GF-D8 (cell line): ENCODE measurements at places on chromosomes 11 and 22.

- DNase-seq = no peak
Observed at GRCh38 chr11:577611-577894, 1.3 kb downstream of the PHRF1 start.

DNA sequence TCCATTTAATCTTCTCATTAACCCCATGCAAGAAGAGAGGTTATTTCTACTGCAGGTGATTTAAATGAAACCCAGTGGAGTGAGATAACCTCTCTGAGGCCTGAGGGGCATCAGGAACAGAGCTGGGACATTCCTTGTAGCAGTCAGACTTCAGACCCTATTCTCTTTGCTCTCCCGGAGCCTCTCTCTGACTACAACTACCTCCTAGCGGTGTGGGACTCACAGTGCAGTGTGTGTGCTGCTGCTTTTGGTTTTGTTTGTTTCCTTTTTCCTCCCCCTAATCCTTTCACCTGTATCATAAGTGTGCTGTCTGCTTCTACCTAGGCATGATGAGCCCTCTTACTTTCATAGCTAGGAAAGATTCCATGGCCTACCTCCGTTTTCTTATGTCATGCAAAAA lies 769.6 kb downstream of the NTM start:
- DNase-seq = no peak

GRCh38 chr22:47918276-47918921 lies 1155.9 kb downstream of the TBC1D22A start:
- no peak for DNase-seq

GRCh38 chr11:35632301-35632700 lies 14.0 kb downstream of the FJX1 start:
- no peak for DNase-seq

DNA sequence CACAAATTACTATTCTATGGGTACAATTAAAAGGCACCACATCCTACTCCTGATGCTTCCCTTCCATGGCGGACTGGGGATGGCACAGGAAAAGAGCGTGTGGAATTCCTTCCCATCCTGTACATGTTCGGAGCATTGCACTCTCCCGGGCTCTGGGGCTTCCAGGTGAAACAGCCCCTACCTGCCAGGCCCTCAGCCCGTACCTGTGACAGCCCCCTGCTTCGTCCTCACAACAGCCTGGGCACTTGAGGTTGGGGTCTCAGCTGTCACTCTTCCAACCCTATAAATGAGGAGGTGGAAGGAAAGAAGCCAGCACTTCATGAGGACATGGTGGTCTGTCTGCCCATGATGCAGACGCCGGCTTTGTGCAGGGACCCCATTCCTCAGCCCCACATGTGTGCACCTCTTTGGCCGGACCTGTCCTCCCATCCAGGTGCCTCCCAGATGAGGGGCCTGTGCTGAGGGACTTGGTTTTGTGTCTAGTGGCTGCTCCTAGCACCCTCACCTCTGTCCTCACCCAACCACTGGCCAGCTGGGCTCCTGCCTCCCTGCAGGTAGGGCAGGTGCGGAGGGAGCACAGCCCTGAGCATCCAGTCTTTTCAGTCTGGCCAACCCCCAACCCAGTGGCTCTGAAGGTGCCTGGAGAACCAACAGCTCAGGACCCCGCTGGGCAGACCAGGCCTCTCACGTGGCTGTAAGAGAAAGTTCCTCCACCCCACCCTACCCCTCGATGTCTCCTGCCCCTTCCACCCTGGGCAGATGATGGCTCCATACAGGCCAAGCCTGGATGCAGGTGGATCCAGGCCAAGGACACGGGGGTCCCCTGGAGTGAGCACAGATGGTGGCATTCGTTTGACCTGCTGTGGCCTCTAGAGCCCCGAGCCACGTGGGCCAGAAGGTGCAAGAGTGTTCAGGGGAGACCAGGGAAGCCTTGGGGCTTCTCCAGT lies 23.4 kb upstream of the WNT7B start:
- no peak for DNase-seq

- DNase-seq = no peak
Observed at GRCh38 chr11:128246364-128246801, 341.0 kb downstream of the ETS1 start.

DNA sequence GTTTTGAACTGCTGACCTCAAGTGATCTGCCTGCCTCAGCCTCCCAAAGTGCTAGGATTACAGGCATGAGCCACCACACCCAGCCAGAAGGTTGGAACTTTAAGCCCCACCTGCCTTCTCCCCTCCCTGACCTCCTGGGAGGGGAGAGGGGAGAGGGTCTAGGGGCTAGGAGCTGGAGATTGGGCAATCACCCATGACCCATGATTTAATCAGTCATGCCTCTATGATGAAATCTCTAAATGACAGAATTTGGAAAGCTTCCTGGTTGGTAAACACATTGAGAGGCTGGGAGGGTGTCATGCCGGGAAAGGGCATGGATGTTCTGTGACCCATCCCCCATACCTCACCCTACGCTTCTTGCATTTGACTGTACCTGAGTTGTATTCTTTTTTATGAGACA lies 17.1 kb upstream of the TFIP11 start:
- DNase-seq = peak; percentile 17

- DNase-seq = no peak
Observed at GRCh38 chr11:103683576-103683975, 352.9 kb upstream of the DDI1 start.

- no peak for DNase-seq
Observed at GRCh38 chr22:49473286-49473685, 354.4 kb downstream of the BRD1 start.

GRCh38 chr11:122032317-122032716 lies 83.7 kb downstream of the BLID start:
- DNase-seq = no peak

- no peak for DNase-seq
Observed at GRCh38 chr11:96960476-96960875, 570.7 kb downstream of the JRKL start.

- peak; percentile 96 for DNase-seq
Observed at GRCh38 chr11:126280595-126280994, 2.3 kb upstream of the TIRAP start.

DNA sequence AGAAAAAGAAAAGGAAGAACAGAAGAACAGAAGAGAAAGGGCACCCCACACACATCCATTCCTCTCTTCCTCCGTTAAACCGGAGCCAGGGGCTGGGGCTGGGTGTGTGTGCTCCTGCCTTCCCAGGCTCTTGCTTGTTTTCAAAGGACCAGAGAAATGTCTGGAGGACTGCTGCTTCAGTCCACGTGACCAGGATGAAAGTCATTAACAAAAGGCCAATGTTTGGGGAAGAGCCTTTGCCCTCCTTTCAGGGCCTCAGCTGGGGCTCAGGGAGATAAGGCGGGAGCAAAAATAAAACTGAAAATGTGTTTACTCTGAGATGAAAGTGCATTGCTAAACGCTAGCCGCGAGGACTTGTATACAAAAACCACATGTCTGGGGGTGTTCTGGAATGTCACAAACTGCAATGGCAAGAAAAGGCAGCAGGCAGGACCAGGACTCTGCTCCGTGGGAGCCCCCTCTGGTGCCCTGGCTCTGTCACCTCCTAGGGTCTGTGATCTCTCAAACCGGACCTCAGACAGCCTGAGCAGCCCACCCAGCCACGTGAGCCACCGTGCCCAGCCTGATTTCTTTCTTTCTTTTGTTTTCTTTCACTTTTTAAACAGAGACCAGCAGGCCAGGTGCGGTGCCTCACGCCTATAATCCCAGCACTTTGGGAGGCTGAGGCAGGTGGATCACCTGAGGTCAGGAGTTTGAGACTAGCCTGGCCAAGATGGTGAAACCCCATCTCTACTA lies 31.6 kb upstream of the MYH9 start:
- DNase-seq = no peak

DNA sequence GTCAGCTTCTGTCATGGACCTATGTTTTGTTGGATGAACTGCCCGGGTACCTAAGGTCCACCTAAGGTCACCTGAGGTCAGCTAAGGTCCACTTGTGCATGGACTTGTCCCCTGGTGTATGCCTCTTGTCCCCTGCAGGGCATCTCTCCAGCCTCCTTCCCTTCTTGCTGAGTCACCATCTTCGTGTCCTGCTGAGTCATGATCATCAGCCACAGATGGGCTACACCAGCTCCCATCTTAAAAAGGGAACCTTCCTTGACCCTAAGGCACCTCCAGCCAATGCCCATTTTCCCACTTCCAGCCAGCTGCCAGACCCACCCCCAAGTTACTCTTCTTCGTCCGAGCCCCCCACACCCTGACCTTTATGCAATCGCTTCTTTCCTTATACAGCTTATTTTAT lies 544.9 kb downstream of the TBC1D22A start:
- DNase-seq = no peak

- DNase-seq = no peak
Observed at GRCh38 chr11:19766810-19767209, 54.2 kb downstream of the NAV2 start.

- no peak for DNase-seq
Observed at GRCh38 chr11:64400102-64400501, 41.1 kb downstream of the RPS6KA4 start.

DNA sequence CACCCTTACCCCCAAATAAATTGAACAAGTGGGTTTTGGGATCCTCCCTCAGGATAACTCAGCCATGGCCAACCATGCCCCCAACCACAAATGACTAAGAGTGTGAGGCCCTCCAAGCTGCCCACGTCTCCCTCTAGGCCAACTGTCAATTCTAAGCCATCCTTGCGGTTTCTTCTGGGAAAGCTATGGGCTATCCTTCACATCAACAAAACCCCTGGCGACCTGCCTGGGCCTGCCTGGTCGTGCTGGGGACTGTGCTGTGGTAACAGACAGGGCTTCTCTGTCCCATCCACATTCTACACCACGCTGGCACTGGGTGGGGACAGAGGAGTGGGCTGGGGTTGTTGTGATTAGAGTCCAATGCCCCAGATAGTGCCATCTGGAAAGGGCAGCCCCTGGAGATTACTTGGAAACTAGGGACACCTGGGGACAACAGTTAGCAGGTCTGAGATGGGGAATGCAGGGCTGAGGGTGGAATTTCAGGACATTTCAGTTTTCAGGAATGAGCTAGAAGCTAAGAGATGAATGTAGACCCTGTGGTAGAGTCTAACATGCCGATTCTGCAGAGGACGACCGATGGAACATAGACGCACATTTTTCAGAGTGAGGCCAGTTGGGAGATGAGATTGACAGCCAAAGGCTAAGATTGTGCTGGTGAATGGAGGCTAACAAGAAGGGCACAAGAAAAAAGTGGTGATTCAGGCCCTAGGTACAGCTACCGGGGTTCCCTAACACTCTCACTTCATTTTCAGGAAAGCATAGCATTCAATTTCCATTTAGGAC lies 131.9 kb downstream of the RASSF10 start:
- no peak for DNase-seq

DNA sequence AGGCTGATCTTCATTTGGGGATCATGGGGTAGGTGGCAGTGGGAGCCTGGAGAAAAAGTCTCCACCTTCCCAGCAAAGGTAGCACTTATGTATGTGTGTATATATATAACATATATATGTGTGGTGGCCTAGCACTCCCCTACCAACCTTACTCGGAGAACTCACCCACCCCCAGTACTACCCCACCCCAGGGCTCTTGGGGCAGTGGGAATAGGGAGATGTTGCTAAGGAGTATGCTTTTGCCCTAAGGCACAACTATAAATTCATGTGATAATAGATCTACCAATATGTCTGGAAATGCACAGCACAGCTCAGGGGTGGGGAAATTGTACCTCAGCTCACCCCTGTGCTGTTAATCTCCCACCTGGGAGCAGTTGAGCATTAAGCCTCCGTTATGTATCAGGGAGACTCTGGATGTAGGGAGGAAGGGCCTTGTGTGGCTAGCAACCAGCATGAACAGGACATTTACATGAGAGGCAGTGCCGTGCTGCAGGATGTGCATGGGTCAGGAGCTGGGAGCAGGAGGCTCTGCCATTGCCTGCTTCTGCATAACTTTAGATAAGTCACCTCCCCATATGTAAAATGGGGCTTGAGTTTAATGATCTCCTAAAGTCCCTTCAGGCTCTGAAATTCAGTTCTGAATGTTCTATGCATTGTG lies 57.3 kb downstream of the C11orf91 start:
- no peak for DNase-seq

DNA sequence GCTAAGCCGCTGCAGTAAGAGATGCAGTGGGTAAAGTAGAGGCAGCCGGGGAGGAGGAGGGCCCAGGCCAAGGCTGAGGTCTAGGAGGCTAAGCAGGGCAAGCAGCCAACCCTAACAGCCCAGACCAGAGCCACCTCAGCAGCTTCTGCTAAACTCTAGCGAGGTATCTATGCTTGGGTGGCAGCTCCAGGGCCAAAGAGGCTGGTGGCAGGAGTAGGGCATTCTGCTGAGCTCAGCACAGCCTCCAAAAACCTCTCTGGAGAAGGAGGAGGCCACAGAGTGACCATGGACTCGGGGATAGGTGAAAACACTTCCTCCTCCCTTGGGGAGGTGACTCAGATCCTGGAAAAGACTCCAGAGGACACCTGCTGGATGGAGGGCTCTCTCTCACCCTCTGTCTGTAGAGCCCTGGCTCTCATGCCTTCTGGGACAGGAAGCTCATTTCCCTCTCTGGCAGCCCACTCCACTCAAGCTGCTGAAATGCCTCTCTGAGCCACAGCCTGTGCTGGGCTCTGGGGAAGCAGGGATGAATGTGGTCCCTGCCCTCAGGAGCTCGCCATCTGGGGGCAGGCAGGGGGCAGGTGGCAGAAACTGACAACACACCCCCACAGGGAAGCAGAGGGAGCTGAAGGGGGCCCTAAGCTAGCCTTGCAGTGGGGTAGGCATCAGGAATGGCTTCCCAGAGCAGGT lies 16.5 kb upstream of the TPBGL start:
- DNase-seq = no peak

DNA sequence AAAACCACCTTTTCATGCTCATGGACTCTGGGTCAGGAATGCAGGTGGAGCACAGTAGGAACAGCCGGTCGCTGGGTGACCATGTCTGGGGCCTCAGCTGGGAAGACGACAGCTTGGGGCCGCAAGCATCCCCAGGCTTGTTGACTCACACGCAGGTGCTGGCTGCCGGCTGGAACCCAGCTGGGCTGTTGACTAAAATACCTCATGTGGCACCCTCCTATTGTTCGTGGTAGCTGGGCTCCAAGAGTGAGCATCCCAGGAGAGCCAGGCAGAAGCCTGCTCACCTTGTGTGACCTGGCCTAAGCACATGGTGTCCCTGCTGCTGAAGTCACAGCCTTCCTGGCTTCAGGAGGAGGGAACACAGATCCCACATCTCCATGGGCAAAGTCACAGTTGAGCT lies 9.4 kb downstream of the DPP3 start:
- no peak for DNase-seq

GRCh38 chr11:803770-804598 lies 1.0 kb downstream of the PIDD1 start:
- DNase-seq = no peak

GRCh38 chr11:90343673-90344072 lies 120.8 kb upstream of the CHORDC1 start:
- DNase-seq = no peak

DNA sequence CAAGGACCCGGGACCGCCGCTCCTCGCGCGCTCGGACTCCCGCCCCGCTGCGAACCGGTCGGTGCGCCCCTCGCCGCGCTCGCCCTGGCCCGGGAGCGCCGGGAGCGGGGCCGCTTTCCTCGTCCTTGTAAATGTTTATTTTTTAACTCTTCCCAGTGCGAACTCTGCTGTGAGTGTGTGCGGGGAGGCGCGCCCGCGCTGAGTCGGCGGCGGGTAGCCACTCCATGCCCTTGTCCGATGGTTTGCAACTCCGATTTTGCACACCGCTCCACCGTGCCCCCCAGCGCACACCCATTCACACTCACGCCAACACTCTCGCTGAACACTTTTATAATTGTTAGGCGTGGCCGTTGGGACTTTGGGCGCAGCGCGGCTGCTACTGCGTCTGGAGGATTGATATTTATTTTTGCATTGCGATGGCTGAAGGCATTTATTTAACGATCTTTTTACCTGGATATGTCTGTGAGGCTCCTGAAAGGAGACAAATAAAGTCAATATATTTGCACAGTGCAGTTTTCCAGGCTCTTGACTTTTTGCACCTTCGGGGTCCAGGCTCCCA lies 1.0 kb downstream of the C11orf96 start:
- DNase-seq = no peak
